ENCODE measurements at places on chromosomes 2 and 18.

DNA sequence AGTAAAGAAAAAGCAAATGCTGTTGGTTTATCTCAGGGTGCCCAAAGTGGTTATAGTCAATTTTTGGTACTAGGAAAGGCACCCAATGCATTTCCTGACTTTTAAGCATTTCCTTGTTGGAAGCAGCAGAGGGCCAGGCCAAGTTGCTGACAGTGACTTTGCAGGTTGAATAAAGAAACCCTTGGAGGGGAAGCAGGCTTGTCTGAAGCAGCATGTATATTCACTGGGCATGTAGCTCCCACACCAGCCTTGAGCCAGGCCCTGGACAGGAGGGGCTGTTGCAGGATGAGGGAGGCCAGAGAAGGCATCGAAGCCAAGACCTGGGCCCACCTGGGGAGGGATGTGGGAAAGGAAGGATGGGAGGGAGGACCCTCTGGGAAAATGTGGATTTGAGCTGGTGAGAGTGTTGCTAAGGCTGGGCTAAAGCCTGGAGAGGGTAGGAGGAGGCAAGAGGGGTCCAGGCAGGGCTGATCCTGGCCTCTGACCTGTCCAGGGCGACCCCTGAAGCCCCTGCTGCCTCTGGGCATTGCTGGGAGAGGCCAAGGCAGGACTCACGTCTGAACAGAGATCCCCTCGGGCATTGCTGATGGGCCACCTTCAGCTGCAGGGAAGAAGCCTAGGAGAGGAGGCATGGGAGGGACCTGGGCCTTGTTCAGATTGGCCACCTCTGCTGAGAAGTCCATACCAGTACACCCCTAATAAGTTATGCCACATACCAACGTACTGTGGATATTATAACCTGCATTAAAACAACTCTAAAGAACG lies 79.6 kb downstream of the STPG4 start:
- no peak for DNase-seq

GRCh38 chr2:23321751-23322150 lies 63.2 kb upstream of the KLHL29 start:
- no peak for DNase-seq

- DNase-seq, result no peak
Measured at GRCh38 chr2:117127680-117128079, 686.8 kb upstream of the DDX18 start.

DNA sequence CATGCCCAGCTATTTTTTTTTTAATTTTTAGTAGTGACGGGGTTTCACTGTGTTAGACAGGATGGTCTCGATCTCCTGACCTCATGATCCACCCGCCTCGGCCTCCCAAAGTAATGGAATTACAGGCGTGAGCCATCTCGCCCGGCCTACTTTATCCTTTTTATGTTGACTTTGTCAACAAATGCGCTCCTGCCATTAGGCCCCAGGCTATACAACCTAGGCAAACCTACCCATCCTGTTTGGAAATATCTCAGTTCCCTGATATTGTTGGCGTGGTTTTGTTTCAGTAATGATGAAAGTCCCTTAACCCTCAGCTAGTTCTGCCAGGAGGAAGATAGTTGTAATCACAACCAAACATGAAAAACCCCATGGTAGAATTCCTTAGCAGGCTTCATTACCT lies 249.4 kb upstream of the SOX11 start:
- no peak for DNase-seq

- DNase-seq, result no peak
Measured at GRCh38 chr2:217880287-217880889, 122.4 kb downstream of the TNS1 start.

DNA sequence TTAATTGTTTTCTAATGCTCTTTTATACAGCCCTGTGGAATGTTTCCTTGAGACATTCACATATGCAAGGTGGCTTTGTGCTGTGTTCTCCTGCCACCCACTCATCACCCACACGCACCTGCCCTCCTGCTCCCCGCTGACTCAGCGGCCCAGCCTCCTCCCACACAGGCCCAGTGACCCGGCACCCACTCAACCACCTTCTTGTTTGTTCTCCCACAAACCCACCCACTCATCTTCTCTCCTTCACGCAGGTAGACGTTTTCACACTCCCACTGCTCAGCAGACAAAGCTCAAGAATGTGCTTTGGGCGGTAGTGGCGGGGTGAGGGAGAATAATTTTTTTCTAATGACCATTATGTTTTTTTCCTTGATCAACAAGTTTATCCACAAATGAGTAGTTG lies 28.6 kb upstream of the NEMP2 start:
- DNase-seq, result no peak

DNA sequence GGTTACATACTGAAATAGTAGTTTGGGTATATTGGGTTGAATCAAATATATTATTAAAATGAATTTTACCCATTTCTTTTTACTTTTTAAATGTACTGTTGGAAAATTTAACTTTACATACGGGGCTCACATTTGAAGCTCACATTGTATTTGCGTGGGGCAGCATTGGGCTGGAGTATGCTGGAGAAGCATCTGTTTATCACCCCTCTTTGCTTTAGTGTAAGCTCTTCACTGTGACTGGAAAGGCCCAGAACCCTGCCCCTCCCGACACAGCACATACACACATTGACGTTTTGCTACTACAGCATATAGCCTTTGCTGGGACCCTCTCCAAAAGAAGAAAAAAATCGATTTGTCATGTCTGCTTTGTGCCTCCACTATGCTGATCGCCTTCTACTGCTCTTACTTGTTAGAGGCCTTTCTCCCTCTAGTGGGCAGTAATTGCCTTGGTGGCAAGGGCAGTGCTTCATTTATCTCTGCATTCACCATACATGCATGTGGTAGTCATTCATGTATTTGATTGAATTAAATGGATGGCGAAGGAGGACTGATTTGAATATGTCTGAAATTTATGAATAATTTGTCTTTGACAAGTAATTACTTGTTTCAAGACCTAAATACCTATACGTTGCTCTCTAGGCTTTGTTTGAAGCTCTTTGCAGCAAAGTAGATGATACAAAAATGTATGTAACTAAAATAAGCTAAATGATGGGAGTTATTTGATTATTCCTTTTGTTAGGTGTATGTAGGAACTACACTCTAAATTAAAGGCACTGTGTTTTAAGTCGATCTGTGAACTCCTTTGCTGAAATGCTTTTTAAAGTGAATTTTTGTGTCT lies 37.4 kb downstream of the VAPA start:
- DNase-seq, result no peak

- no peak for DNase-seq
Measured at GRCh38 chr2:205865905-205866441, 183.7 kb downstream of the NRP2 start.

- no peak for DNase-seq
Measured at GRCh38 chr2:60926741-60927552, 45.6 kb downstream of the REL start.

DNA sequence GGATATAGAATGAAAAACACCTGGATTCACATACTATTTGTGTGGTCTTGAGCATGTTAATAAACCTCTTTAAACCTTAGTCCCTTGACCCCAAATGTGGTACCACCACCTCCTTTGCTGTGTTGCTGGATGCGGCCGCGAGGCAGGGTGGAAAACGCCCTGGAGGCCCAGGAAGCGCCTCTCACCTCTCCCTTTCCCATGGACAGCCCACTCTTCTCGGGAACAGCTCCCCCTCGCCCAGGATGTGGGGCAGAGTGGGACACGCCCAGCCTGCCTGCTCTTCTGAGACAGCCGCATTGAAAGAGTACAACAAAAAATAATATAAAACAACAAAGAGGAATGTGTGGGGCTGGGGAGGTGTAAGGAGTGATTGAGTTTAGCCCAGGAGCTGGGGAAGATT lies 549.0 kb upstream of the ID2 start:
- no peak for DNase-seq

- no peak for DNase-seq
Measured at GRCh38 chr2:71617266-71617665, 163.9 kb downstream of the DYSF start.

DNA sequence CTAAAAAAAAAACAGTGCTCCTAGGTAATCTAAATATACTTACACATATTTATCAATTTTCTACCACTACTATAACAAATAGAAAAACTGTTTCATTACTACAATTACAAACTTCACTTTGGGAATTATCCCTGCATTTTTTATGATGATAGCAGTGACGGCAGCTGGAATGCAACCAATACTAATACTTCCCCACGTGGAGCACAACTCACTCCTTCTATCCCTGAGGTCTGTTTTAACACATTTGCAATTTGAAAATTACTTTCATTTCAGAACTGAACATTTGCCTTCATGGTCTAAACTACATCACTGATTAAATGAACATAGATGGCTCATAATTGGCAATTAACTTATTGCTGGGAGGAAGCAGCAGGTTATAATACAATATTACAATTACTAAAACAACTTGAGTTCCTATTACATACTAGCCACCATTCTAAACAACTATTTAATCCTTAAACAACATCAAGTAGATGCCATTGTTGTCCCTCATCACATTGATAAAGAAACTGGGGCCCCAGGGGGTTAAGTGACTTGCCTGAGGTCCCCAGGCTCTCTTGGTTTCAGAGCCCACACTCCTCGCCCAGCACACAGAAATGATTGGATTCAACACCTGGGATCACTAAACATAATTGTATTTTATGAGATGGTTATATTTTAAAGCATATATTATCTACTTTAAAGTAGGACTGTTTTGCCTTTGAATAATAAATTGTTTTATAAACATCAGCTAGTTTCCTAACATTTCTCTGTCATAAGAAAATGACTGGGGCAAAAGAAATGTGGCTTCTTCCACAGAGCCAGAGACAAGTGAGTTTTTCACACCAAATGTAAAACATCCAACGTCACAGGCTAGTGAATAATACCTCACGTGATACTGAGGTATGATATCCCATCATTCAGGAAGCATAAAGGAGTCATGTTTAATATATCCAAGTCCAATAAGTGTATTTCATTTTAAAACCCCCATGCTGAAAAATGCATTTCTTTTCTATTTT lies 6.2 kb downstream of the COLEC12 start:
- no peak for DNase-seq

- DNase-seq, result no peak
Measured at GRCh38 chr2:25473131-25473530, 131.4 kb upstream of the DNMT3A start.

- no peak for DNase-seq
Measured at GRCh38 chr2:121858369-121858768, 102.9 kb downstream of the TSN start.

DNA sequence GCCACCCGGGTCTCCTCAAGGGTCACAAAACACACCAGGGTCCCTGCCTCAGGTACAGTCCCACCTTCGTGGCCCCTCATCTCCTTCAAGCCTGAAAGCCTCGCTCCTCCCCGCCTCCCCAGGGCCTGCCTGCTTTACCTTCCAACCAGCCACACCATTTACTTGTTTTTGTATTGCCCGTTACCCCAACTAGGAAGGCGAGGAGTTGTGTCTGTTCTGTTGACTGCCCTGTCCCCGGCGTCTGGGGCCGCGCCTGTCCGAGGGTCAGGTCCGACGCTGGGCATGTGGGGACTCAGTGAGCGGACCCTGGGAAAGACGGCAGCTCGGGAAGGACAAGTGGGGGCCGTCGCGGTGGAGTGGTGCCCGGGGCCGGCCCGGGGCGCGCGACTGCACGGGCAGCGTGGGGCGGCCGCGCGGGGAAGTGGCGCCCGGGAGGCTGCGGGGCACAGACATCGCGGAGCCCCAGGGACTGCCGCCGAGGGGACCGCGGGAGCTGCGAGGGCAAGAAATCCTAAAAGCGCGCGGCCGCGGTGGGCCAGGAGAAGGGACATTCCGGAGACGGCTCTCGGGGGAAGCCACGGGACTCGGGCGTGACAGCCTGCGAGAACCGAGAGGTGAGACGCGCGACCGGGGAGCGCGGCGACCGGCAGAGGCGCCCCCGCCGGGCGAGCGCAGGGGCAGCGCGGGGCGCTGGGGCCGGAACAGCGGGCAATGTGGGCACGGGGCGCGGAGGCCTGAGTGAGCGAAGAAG lies 797 bp upstream of the GRHL1 start:
- peak; percentile 57 for DNase-seq

DNA sequence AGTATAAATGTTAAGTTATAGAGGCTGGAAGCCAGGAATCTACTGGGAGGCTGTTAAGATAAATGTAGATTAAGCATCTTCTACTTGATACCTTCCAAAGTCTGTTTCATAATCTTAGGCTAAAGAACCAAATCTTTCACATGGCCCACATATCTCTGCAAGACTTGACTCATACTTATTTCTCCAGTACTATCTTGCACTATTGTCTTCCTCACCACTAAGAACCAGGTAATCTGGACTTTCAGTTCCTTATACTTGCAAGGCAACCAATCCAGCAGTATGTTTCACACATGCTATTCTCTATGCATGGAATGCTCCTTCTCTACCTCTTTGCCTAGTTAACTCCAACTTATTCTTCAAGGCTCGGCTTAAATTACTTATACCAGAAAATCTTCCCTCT lies 62.2 kb downstream of the RBMS1 start:
- no peak for DNase-seq

- no peak for DNase-seq
Measured at GRCh38 chr2:197307236-197307932, 3.2 kb downstream of the ANKRD44 start.

DNA sequence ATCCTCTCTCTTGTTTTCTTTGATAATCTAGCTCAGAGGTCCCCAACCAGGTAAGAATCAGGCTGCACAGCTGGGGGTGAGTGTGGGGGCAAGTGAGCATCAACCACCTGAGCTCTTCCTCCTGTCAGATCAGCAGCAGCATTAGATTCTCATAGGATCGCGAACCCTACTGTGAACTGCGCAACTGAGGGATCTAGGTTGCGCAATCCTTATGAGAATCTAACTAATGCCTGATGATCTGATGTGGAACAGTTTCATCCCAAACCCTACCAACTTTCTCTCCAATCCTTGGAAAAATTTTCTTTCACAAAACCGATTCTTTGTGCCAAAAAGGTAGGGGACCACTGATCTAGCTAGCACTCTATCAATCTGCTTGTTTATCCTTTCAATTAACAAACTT lies 678.3 kb downstream of the CBLN2 start:
- DNase-seq, result no peak

GRCh38 chr2:105449076-105449475 lies 50.2 kb upstream of the FHL2 start:
- no peak for DNase-seq

DNA sequence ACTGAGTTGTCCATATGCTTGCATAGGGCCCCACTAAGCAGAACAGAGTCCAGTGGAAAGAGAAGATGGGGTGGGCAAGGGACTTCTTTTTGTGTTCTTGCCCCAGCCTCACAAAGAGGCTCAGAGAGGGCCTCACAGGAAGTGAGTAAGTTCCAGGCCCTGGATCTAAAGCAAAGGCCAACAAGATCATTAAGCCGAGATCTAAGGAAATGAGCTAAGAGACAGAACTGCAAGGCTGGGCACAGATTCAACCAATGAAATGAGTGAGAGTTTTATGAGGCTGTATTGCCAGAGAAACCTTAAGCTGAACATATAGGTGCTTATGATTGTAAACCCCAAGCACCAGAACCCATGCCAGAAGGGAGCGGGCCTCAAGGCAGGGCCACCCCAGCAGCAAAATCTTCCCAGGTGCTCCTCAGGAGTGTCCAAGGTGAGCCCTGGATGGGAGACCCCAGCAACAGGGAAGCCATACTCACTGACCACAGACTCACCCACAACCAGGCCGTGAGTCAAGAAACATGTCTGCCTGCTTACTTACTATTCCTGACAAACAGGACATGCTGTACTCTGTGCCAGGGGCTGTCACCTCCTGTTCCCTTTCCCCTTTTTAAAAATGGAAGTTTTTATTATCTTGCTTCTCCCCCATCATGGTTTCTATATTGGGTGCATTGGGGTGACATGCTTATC lies 40.2 kb downstream of the SLC14A1 start:
- no peak for DNase-seq

- DNase-seq, result no peak
Measured at GRCh38 chr18:8830067-8831060, 125.0 kb downstream of the MTCL1 start.

- no peak for DNase-seq
Measured at GRCh38 chr2:228875152-228875900, 395.8 kb downstream of the PID1 start.
